ENCODE measurements at places on chromosomes 7 and 10.

- no peak for DNase-seq
Observed at GRCh38 chr10:51382181-51382580, 307.9 kb downstream of the PRKG1 start.

DNA sequence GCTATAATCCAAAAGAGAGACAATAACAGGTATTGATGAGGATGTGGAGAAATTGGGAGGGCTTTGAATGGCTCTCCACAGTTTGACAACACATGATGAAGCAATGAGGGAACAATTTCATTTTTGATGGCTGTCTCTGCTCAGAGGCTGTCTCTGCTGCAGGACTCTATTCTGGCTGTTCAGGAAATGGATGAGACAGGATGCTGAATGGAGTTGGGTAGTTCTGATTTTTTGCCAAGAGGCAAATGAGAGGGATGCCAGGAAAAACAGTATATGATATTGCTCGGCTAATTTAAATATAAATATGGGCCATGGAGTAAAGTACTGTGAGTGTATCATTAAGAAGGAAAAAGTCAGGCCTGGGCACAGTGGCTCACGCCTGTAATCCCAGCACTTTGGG is 16.8 kb downstream of the APBB1IP start:
- no peak for DNase-seq

DNA sequence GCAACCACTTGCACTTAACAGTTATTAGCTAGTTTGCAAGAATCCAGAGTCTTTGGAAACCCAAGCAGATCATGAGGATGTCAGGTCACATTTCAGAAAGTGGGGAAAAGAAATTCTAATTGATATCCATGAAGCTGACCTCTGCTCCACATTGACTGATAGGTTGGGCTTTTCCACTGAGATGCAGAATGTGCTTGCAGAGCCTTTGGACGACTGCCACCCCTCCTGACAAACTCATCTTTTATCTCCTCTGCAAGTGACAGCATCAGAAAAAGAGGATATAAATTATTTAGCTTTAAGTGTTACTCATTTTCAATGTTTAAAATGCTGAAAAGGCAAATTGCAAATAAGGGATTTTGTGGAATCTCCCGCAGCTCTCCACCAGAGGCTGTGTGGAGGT is 75.3 kb downstream of the C10orf90 start:
- no peak for DNase-seq

DNA sequence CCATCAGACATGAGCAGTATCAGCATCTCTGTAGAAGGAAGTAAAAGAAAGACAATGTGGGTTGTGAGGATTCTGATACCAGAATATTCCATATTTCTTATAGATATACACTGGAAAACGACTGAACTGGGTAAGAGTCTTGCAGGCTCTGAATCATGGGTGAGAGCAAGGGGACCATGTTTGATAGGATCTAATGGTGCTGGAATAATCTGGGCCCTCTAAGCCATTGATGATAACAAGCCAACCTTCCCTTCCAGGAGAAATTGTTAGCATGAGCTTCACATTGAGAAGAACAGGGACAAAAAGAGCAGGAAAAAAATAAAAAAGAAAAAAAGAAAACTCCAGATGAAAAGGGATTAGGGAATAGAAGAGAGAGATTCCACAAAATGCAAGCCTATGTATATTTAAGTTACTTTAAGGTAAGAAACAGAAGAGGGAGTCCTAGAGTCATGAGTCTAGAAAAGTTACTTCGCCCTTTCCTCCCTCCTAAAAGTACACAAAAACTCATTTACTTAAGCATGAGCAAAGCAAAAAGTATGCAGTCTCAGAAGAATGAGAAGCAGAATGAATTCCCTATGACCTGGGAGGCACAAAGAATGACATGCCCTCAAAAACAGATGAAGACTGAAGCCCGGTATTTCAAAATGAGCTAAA is 181.9 kb downstream of the TMEM26 start:
- no peak for DNase-seq

DNA sequence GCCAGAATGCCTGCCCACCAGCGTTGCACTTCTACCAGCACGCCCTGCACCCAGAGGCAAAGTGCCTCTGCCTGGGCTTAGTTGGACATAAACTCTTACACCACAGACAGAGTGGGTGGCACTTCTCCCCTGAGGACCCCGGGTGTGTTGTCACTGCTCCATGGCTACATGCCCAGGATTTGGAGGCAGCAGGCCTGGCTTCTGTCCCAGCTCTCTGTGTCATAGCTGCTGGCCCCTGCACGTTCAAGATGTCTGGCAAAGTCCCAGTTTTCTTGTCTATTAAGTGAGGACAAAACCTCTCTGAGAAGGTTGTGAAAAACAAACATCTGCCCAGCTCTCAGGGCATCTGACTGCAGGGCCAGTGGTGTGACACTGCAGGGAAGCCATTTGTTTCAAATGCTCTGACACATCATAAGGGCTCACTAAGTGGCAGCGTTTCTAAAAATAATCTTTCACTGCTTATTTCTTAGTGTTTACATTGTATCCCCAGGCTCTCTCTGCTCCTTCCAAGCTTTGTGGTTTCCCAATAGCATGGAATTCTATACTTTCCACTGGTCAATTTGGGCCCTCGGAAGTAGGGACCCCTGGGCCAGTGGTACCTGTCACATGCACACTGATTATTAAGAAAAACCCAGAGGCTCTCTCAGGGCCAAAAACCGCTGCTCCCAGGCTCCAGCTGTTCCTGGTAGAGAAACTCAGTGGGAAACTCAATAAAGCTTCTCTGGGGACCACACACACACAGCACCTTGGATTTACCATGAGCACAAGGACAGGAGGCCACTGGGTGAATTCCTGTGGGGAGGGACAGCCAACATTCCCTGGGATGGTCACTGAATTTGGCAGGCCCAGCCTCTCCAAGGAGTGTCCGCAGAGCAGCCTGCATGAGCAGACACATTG is 86.2 kb upstream of the ANLN start:
- peak; percentile 97 for DNase-seq

DNA sequence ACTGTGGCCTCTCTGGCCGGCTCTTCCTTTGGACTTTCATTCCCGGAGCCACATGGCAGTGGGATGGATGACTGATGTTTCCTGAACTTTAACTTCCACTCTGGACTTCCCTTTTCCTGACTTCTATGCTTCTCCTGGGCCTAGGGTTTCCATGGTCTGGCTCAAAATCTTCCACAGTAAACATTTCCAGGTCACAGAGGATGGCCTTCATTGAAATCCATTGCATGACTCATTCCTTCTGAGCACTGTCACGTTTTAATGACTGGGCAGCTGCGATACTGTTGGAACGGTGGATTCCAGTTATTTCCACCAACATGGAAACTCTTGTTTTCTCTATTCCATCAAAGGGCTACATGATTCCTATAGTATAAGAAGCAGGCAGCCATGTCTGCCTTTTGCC is 24.4 kb upstream of the ZNF273 start:
- DNase-seq, result no peak

GRCh38 chr10:115043719-115044118 is 49.4 kb upstream of the ATRNL1 start:
- DNase-seq, result no peak

DNA sequence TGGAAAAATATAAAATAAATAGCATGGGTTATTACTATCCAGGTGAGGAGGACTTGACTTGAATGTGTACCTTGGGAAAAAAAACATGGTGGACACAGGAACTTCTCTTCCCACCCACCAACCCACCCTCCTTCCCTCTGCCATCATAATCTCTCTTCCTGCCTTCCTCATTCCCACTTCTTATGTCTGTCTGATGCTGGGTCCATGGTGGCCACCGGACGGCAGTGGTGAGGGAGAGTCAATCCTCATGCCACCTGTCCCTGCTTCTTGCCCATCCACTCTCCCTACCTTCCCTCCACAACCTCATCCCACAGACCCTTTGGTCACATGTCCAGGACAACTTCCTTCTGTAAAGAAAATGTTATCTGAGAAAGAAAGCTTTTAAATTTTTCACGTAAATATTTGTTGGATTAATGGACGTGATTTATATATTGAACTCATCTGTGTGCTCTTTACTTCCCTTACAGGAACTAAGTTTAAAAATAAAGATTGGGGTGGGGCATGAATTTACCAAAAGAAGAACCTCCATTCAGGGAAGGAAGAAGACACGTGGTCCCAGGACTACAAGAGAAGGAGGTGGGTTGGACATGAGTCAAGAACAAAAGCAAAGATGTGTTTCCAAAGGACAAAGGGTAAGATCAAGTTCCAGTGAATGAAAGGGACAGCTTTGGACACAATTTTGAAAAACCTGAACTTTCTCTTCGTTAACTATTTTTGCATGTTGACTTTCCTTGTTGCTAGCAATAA is 104.5 kb downstream of the PIP4K2A start:
- DNase-seq, result no peak

DNA sequence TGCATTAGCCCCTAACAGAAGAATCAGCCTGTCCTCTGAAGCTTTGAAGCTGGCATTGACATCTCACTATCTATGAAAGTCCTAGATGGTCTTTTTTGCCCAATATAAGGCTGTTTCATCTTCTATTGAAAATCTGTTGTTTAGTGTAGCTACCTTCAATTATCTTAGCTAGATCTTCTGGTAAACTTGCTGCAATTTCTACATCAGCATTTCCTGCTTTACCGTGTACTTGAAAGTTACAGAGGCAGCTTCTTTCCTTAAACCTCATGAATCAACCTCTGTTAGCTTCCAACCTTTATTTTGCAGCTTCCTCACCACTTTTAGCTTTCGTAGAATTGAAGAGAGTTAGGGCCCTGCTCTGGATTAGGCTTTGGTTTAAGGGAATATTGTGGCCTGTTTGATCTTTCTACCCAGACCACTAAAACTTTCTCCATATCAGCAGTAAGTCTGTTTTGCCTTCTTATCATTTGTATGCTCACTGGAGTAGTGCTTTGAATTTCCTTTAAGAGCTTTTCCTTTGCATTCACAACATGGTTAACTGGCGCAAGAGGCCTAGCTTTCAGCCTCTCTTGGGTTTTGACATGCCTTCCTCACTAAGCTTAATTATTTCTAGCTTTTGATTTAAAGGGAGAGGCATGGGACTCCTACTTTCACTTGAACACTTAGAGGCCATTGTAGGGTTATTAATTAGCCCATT is 32.5 kb downstream of the ARID5B start:
- no peak for DNase-seq

DNA sequence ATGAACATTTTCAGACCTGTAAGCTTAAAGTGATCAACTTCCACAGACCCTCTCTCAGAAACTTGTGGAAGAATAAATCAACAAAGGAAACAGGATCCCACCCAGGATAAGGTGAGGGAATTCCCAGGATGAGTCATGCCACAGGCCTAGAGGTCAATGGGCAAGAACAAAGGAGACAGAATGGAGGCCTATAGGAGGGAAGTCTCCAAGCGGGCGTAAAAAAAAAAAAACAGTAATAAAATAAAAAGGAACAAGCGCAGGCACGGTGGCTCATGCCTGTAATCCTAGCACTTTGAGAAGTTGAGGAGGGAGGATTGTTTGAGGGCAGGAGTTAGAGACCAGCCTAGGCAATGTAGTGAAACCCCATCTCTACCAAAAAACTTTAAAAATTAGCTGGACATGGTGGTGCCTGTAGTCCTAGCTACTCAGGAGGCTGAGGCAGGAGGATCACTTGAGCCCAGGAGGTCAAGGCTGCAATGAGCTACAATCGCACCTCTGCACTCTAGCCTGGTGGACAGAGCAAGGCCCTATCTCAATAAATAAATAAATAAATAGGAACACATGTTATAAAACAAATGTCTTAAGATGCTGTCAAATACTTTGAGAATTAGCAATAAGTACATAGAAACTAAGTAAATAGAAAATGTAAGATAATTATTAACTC is 8.4 kb downstream of the SORBS1 start:
- DNase-seq, result no peak

GRCh38 chr10:2949948-2950354 is 117.4 kb upstream of the PFKP start:
- no peak for DNase-seq

DNA sequence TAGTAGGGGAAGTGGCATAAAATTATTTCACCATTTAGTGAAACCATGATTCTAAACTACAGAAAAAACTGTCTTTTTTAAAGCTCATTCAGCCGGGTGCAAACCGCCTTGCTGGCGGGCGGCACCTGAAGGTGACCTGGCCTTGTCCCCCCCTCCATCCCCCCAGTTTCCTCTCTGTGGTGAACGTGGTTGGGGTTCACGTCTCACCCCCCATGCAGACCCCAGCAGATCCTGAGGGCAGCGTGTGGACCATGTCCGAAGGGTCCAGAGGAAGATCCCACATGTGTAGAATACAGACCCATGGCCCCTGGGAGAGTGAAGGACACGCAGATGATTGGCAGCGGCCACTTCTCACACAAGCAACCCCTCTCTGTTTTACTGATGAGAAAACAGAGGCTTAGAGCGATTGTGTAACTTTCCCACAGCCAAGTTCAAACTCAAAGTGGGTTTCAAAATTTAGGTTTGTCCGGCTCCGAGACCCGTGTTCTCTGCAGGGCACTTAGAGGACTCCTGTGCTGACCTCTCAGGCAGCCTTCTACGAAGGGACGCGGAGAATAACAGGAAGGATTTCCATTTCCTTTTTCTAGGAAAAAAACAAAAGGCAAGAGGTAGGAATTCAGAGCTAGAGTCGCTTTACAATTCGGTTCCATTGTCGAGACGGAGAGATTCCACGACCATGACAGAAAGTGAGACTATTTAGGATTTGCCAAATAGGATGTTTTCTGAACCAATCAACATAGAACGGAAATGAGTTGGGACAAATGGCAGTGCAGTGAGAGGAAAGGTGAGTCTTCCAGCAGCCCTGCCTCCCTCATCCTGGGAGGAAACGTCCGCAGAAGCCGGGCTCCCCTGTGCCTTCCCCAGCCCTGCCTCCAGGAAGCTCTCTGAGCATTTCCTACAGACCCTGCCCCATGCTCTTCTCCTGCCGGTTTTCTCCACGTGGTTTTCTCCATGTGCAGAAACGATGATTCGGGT is 67.6 kb upstream of the PITRM1 start:
- DNase-seq, result no peak

- DNase-seq, result no peak
Observed at GRCh38 chr10:48833674-48834073, 106.0 kb downstream of the LRRC18 start.

- DNase-seq, result no peak
Observed at GRCh38 chr7:23074443-23075261, 30.9 kb upstream of the KLHL7 start.

DNA sequence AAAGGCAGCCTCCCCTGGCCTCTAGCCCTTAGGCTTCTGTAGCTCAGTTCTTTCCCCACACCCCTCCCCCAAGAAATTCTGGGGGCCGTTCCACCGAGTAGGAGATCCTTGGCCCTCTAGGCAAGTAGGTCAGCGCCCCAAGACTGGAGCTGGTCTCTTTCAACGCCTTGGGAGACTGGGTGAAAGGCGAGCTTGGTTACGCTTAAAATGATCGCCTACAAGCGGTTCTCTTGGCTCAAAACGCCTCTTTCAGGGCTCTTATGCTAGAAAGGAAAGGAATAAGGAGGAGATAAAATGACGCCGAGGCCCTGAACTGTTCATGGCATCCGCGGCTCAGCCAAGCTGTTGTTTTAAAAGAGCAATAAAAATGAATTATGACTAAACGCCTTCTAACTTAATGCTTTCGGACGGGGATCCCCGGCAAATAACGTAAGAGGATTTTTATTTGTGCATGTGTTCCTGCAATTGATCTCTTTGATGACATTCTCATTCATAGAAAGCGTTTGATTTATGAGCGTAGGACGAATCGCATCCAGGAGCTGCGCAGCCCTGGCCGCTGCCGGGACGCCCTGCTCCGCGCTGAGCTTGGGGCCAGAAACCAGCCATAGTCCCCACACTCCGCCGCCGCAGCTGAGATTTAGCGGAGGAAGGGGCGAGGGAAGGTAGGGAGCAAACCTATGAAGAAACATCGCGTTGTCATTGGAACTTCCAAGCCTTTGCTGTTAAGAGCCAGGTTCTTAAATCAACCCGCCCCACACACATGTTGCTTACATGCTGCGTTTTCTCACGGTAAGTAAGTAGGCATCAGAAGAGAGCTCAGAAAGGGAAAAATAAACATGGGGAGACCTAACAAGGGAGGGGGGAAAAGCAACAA is 3.0 kb upstream of the HOXA1 start:
- DNase-seq, result no peak

- DNase-seq, result no peak
Observed at GRCh38 chr7:917255-918117, 37.0 kb downstream of the ADAP1 start.
